ENCODE measurements at places on chromosomes 11 and 22. TPM values are rescaled to one million over a fixed set of nuclear protein-coding genes. Genes with fewer than 3 reads are reported as not detected.

GUCY1A2 gene
- total RNA-seq = 0.05 TPM

ANO5 gene
- 0.05 TPM for total RNA-seq

MAP6 gene
- 0.14 TPM for total RNA-seq

UPK3A gene
- not detected for total RNA-seq

NAALADL1 gene
- total RNA-seq = 9.8 TPM

GDPD4 gene
- not detected for total RNA-seq

TMPRSS4 gene
- not detected for total RNA-seq

All from T-helper 2 cell treated with Interferon-gamma antibody and Interleukin-4, amounts not matched to agents 100 ng/mL and 5 ng/mL, for 36 hours (primary cell).